Hippocampal formation (tissue), 2 donors: ENCODE measurements at places on chromosomes 6 and 20.

GRCh38 chr6:41970436-41970846 lies 28.8 kb upstream of the CCND3 start:
- no peak for DNase-seq

DNA sequence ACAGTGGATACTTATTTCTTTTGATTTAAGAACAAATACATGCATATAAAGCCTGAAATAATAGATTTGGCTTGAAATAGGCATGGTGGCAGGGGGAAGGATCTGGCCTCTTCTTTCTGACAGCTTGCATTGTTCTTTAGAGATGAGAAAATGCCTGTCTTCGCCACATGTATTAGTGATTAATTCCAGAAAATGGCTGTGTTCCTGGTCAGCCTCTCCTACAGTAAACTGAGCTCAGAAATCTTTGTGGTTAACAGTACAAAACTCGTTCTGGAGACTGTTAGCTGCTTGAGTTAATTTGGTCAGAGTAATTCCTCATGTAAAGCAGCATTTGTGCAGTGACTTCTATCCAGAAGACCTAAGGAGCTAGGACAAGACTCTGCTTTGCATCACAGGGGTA lies 151.5 kb downstream of the EYA4 start:
- no peak for DNase-seq

GRCh38 chr6:31771992-31772358 lies 5.2 kb downstream of the VWA7 start:
- no peak for DNase-seq

DNA sequence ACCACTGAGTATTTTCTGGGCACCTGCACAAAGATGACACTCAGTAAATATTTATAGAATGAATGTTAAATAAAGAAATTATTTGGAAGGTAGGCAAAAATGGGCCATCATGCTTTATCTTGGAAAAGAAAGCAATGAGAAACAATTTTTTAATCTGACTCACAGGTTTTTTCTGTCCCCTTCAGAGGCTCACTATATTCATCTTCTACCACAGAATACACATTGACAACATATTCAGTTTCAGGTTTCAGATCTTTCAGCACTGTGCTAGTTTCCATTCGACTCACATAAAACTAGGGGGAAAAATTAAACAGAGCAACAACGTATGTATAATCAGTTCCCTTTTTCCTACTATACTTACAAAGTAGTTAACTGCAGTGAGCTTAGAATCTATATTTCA lies 58.3 kb downstream of the COL12A1 start:
- no peak for DNase-seq

GRCh38 chr20:33675136-33675959 lies 1.1 kb upstream of the NECAB3 start:
- peak; percentile 47 for DNase-seq

DNA sequence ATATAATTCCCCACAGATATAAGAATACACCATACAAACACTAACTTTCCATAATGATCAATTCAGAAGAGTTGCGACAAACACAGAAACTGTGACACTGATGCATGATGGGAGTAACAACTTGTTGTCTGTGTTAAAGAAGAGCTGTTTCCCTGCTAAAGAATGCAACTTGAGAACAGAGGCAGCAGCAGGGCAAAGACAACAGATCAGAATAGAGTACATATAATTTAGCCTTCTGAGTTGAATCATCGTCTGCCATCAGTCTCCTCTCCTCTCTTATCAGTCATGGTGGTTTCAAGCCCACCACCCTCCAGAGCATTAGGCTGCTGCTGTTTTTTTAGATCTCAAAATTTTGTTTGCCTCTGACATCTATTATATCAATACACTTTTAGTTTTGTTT lies 280.4 kb downstream of the UBE3D start:
- no peak for DNase-seq

GRCh38 chr20:32988008-32988407 lies 16.2 kb downstream of the SUN5 start:
- DNase-seq: no peak

GRCh38 chr6:78607189-78607588 lies 260.2 kb upstream of the IRAK1BP1 start:
- DNase-seq: no peak

DNA sequence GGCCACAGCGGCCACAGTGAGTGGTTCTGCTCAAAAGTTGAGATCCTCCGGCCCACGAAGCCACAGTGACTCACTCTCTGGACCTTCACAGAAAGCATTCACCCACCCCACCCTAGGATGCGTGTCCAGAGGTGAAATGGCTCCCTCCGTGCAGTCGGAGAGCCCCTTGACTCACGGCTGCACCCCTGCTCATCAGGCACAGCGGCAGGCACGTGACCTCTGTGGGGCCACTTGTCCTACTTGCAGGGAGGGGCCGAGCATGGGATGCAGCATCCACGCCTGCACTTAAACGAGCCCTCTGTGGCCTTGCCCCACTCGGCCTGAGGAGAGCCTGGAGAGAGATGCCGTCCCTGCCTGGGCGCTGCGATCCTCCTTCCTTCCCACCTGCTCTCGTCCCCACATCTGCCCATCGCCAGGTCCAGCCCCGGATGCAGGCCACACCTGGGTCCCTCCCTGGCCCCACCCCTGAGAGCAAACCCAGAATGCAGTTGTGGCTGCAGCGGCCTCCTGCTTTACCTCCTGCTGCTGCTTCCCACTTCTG lies 28.7 kb downstream of the NTSR1 start:
- DNase-seq: no peak

DNA sequence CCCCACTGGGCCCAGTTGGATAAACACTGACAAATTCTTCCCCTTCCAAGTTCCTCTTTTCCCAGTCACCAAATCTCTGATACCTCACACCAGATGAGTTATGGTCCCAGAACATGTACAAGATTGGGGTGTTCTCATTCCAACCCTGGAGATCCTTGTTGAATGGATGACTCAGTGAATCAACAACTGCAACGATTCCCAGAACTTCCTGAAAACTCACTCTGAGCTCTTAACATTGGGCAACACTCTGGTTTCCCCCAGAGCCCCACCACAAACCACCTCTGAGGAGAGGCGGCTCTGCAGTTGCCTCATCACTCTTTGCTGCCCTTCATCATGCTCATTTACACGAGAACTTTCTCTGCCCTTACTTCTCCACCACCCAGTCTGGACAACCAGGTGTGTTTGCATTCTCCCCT lies 115.2 kb downstream of the MRPL14 start:
- no peak for DNase-seq

DNA sequence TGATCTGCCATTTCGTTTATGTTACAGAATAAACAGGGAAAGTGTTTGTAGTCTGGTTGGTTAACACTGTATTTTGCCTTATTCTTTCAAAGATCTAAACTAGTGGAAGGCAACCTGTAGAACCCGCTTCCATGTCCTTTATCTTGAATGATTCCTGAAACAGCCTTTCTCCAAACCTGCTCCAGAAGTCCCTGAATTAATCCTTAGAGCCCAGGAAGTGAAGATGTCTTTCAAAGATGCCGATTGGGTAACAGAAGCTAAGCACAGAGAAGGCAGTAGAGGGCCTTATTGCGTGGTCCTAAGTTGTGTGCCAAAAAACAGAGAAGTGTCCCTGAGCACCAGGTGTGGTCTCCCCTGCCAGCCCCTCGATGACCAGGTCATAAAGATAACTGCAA lies 19.2 kb upstream of the ZSCAN16 start:
- DNase-seq: no peak

GRCh38 chr6:14506656-14507246 lies 389.2 kb downstream of the CD83 start:
- no peak for DNase-seq

DNA sequence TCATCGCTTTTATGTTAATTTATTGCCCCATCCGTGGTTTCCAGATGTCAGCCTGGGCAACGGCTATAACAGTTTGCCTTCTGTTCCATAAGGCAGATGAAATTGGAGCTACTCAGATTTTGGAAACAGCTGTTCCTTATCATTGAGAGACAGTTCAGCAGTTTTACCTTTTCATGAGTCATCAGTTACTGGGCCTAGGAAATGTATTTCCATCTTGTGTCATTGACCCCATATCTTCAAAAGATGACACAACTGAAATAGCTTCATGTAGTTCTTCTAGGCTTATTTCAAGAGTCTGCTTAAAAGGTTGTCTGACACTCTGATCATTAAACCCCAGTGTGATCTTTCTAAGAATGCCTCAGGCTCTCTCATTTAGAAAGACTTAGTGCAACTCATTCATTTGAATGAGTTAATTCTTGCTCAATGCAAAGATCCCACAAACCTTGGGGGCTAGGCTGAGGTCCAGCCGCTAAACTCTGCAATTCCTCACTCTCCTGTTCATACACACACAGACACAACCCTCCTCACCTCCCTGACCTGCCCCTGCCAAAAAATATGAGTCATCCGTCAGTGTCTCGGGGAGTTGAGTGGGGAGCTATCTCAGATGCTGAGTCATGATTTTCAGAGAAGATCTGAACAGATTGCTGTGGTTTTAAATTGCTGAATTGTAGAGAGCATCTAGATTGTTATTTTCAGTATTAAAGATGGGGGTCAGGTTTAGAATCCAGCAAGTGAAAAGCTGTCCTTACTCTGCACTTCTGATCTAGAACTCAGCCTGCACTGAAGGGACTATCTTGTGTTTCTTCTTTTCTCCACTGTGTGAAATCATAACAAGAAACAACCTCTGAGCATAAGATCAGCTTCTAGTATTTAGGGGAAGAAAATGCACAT lies 61.8 kb downstream of the RPP40 start:
- no peak for DNase-seq

DNA sequence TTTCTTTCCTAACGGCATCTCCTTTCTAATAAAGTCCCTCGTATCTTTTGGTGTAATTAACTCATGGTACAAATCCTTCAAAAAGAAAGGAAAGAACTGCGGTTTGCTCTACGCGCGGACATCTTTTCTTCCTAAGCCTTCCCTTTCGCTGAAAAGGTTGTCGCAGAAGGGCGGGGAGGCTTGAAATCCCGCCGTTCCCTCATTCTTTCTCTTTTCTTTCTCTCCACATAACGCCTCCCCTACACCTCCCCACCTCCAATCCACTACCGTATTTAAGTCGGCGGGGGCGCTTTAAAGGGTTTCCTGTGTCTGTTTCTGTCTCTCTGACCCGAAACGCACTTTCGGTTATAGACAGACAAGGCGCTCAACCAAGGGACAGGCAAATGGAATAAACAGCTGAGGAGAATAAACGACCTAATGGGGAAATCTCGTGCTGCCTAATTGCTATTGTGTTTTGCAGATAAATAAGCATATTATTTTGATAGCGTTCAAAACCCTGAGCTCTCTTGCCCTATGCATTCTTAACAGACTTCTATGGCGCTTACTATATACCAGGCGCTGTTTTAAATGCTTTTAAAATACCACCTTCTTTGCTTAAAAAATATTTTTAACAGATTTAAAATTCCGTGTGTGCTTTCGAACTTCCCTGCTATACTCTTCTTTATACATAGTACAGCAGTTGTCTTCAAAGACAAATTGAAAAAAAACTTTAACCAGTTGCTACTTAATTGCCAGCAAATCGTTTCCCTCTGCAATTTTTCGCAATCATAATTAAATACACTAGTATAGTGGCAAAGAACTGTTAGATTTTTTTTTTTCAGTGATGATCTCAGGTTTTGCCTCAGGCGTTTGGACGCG lies 2.5 kb upstream of the HEY2 start:
- peak; percentile 78 for DNase-seq
